ENCODE measurements at places on chromosomes 1 and 21.

DNA sequence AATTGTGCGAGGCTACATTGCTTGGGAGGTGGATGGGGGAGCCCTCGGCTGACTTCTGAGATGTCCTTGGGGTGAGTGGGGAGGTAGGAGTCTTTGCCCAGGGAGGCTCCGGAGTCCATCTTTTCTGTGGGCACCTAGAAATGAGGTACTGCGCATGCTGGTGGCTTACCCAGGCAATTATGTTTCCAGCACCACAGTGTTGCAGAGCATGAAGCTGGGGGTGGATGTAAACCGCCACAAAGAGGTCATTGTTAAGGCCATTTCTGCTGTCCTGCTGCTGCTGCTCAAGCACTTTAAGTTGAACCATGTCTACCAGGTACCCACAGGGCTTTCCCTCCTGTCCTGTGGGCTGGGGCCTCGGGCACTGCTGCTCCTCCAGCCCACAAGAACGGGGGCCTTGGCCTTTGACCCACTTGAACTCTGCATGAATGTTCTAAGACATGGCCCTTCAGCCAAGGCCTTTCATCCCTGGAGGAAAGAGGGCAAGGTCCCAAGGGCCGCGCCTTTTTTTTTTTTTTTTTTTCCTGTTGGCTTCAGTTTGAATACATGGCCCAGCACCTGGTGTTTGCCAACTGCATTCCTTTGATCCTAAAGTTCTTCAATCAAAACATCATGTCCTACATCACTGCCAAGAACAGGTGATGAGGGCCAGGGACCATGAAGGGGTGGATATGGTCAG, 14.6 kb downstream of the STRIP1 start:
- DNase-seq, result no peak

DNA sequence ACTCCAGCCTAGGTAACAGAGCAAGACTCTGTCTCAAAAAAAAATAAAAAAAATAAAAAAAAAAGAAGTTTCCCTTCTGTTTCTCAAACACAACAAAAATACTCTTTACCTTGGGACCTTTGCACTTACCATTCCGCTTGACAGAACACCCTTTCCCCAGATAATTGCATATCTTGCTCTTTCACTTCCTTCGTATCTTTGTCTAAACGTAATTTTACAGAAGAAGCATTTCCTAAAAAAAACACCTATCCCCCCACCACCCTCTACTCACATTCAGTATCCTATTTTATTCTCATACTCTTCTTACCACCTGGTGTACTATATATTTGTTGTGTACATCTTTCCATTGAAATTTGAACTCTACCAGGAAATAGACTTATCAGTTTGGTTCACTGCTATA, 32.7 kb downstream of the ASH1L start:
- no peak for DNase-seq

GRCh38 chr21:46622226-46622625, 13.2 kb upstream of the PRMT2 start:
- DNase-seq, result no peak

DNA sequence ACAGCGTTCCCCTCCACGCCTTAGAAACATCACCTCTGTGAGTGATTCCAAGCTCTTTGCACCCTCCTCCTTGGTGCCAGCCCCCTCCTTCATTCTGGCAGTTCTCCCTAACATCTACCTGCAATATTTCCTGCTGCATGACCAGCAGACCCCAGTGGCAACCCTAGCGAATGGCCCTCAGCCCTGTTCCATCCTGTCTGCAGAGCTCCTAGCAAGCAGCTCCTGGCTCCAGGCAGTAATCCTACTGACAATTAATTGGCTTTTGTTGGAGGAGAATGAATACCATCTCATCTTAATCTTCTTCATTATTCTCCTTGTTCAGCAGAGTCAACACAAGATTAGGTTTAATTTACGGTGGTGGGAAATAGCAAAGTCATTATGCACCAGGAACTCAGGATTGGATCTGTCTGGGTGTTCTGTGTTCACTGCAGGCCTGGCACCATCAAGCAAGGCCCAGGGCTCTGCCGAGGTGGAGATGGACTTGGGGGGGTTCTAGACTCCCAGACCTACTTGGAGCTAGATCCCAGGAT, 12.4 kb downstream of the FBXO2 start:
- DNase-seq, result no peak

DNA sequence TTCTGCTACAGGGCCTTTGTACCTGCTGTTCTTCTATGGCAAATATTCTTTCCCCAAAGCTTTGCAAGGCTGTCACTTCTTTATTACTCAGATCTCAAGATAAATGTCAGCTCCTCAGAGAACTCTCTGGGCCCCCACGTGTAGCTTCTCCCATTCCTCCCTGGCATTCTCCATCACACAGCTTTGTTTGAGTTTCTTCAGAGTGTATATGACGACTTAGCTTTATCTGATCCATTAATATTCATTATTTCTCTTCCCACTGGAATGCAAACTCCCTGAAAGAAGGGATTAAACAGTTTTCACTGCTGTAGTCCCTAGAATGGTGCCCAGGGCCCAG, 174.6 kb upstream of the EDN2 start:
- no peak for DNase-seq

GRCh38 chr1:44596511-44596910, 77.8 kb downstream of the TMEM53 start:
- DNase-seq, result no peak

DNA sequence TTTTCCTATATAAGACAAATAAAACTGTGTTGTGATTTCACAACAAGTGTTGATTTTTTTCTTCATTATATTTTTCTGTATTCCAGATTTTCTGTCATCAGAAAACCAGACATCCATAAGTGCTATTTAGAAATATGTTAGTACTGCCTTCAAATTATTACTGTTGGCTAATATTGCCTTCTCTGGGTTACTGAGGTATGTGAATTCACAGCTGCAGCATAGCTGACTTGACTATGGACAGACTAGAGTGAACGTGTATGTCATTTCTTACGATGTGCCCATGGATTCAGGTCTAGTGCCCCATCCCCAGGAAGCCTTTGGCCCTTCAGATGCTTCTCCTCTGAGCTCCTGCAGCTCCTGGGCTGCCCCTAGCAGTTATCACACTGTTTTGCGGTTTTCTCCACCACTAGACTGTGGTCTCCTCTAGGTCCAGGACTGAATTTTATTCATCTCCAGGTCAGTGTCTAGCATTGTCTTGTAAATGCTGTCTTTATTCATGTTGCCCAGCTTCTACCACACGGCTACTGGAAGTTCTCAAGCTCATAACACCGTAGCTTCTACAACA, 118.5 kb downstream of the FGGY start:
- no peak for DNase-seq

- DNase-seq, result no peak
Observed at GRCh38 chr1:210438928-210439841, 110.5 kb downstream of the HHAT start.

DNA sequence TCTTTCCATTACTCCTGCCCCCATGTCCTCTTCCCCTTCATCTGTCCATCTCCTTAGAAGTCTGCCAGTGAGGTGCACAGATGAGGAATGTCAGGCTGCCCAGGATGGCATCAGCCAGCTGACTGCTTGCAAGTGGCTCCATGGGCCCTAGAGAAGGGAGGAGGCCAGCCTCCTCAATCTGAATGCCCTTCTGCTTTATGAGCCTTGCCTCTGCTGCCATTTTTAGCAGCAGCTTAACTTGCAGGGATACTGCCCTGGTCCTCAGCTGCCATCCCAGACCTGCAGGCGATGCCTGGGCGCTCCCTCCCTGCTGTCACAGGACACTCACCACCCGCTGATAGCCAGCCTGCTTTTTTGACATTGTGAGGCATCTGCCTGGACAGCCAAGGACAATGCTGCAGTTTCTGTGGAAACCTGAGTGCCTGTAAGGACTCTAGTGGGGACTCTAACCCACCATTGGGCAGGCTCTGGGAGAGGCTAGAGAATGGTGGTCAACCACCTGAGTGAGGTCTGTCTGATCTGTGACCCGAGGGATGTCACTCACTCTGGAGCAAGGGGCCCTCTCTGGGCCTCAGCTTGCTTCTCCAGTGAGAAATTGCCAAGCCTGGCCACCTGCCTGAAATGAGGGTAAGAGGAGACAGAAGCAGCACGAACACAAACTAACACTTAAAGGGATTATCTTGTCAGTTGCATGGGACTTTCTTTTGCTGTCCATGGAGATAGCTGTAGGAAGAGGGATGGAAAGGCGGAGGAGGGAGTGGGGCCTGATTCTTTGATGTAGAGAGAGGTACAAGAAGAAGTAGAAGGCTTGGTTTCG, 185.0 kb downstream of the MIS18A start:
- no peak for DNase-seq

GRCh38 chr1:64302971-64303370, 99.5 kb downstream of the UBE2U start:
- no peak for DNase-seq

DNA sequence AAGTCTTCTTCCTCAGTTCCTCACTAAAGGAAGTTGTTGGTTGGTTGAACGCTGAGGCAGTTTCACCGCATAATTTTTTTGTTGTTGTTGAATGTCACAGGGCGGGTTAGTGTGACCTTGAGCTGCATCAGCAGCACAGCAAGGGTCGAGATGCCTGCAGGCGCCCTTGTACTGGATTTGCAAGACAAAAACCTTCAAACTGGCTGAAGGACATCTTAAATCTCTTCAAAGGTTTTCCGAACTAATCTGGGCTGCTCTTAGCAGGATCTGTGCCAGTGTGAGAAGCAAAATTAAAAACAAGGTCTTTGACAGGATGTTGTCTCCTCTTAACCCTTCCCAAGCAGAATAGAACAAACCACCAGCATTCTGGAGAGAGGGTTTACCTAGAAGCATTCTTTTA, 59.4 kb downstream of the NRIP1 start:
- no peak for DNase-seq

- DNase-seq, result no peak
Observed at GRCh38 chr1:98500324-98500723, 161.2 kb upstream of the SNX7 start.

DNA sequence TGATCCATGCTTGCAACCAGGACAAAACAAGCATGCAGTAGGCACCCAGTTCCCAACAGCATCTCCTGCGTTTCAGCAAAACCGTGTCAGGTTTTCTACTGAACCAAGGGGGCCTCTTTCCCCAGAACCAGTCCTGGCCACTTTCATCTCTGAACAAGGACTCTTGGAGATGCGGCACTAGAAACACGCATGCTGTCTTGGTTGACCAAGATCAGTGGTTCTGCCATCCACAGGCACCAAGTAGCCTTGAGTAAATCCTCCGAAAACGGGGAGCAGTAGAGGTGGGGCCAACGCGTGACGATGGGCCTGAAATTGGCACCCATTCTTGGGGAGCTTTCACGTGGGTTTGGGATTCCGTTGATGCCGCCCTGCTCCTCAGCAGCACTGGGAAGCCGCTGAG, 62.5 kb upstream of the AJAP1 start:
- DNase-seq, result no peak

Data from NCI-H1105 treated with DMSO at 0.1 percent for 48 hours (cell line).